ENCODE measurements at places on chromosomes 1 and 21. TPM values are rescaled to one million over a fixed set of nuclear protein-coding genes. Genes with fewer than 3 reads are reported as not detected.

MAST2 gene
- total RNA-seq: 19.1 TPM

PTPN7 gene
- total RNA-seq: not detected

ALX3 gene
- total RNA-seq: not detected

NPPB gene
- not detected for total RNA-seq

CD1D gene
- not detected for total RNA-seq

MIXL1 gene
- not detected for total RNA-seq

SAMD11 gene
- 40.9 TPM for total RNA-seq

LIN28A gene
- not detected for total RNA-seq

SAMSN1 gene
- not detected for total RNA-seq

SIK1 gene
- under 0.01 TPM for total RNA-seq

C1orf116 gene
- total RNA-seq: not detected

SHISAL2A gene
- total RNA-seq: not detected

RNASEL gene
- total RNA-seq: 7.1 TPM

DYNLT5 gene
- 2.3 TPM for total RNA-seq

WDR64 gene
- total RNA-seq: not detected

F11R gene
- total RNA-seq: 0.76 TPM

OR2M3 gene
- total RNA-seq: not detected

OVAAL gene
- total RNA-seq: not detected

PSMB4 gene
- 214 TPM for total RNA-seq

LMO4 gene
- 93.2 TPM for total RNA-seq

MSH4 gene
- not detected for total RNA-seq

TMPRSS15 gene
- not detected for total RNA-seq

FAM72D gene
- 1.1 TPM for total RNA-seq

NUDT4B gene
- total RNA-seq: 24.0 TPM

INSRR gene
- total RNA-seq: not detected

ELAPOR1 gene
- total RNA-seq: 0.51 TPM

PSMA5 gene
- total RNA-seq: 53.7 TPM

PPM1J gene
- total RNA-seq: 0.13 TPM

BCAN gene
- not detected for total RNA-seq

RAB3B gene
- total RNA-seq: 67.3 TPM

ISG20L2 gene
- total RNA-seq: 10.4 TPM

IGSF3 gene
- 0.22 TPM for total RNA-seq

MACF1 gene
- total RNA-seq: 177 TPM

COL6A1 gene
- total RNA-seq: 1,783 TPM

IL12RB2 gene
- total RNA-seq: not detected

PLD5 gene
- not detected for total RNA-seq

METTL18 gene
- 7.8 TPM for total RNA-seq

RAVER2 gene
- 5.1 TPM for total RNA-seq

FYB2 gene
- not detected for total RNA-seq

DMRTA2 gene
- total RNA-seq: not detected

DCDC2B gene
- total RNA-seq: not detected

PDE9A gene
- not detected for total RNA-seq

SLC30A10 gene
- total RNA-seq: not detected

PADI2 gene
- 0.13 TPM for total RNA-seq

CFAP141 gene
- not detected for total RNA-seq

SEMA4A gene
- 1.1 TPM for total RNA-seq

NENF gene
- total RNA-seq: 86.9 TPM

FALEC gene
- total RNA-seq: not detected

DIO1 gene
- total RNA-seq: not detected

DNASE2B gene
- total RNA-seq: not detected

IL24 gene
- 2.4 TPM for total RNA-seq

AUNIP gene
- total RNA-seq: 2.2 TPM

HUNK gene
- total RNA-seq: 1.3 TPM

ORC1 gene
- 1.9 TPM for total RNA-seq

SLC25A33 gene
- 4.6 TPM for total RNA-seq

LORICRIN gene
- total RNA-seq: not detected

ATP6V1G3 gene
- total RNA-seq: not detected

ACTA1 gene
- total RNA-seq: not detected

Measured in GM23248 (cell line).